ENCODE measurements at places on chromosomes 16 and 17.

DNA sequence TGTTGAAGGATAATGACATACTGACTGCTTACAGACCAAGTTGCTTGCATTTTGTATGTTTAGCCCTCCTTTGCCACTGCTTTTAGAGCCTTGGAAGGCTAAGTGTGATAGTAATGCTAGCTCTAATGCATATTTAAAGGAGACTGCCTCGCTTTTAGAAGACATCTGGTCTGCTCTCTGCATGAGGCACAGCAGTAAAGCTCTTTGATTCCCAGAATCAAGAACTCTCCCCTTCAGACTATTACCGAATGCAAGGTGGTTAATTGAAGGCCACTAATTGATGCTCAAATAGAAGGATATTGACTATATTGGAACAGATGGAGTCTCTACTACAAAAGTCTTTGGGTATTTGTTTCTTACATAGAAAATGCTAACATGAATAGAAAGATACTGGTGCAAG is 19.1 kb downstream of the CAPNS2 start:
- no peak for DNase-seq

GRCh38 chr17:30134551-30134950 is 17.9 kb downstream of the NSRP1 start:
- no peak for DNase-seq

- no peak for DNase-seq
These were observed 5.7 kb upstream of the PKMYT1 start for GRCh38 chr16:2985893-2986355.

GRCh38 chr17:29674281-29674680 is 51.6 kb upstream of the CORO6 start:
- DNase-seq = no peak

- DNase-seq = no peak
These were observed 8.7 kb downstream of the CLUAP1 start for GRCh38 chr16:3509470-3509928.

DNA sequence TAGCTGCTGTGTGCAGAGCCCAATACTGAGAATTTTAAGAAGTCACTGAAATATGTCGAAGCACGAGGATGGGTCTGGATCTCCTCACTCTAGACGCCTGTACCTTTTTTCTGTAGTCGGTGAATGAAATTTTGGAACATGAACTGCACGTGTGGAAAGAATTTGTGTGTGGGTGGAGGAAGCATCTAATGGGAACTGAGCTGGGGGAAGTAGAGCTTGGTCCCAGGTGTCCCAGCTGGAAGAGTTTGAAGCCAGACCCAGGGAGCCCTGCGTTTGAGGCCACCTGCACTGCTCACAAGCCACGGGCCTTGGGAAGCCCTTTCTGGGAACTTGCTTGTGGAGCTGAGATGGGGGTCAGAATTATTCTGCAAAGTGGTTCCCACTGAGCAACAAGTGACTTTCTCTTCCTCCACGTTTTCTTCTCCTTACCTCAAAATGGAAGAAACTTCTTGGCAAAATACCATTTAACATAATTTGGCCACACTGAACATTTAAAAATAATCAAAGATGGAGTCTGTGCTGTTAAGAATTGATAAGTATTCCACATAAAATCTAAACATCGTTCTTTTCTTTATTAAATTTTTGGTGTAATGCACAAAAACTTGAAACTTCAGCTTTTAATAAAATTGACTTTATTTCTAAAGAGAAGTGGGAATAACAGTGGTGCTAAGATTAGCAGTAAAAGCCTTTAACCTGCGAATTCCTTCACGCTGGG is 163.8 kb downstream of the PRKCA start:
- DNase-seq = no peak

DNA sequence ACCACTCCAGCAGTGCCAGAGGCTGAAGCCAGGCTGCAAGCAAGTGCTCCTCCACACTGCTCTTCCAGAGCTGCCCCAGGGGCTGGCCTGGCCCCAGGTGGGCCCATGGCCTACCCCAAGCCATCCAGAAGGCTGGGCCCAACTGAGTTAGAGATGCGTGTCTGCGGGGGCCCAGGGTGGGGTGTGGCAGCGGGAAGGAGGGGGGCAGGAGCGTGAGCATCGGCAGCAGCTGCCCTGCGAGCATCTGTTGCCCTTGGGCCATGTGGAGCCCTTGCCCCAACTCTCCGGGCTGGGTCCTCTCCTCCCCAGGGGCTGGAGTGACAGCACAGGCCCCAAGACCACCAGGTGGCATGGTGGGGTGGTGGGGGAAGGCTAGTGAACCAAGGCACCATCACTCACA is 7.3 kb upstream of the SREBF1 start:
- no peak for DNase-seq

DNA sequence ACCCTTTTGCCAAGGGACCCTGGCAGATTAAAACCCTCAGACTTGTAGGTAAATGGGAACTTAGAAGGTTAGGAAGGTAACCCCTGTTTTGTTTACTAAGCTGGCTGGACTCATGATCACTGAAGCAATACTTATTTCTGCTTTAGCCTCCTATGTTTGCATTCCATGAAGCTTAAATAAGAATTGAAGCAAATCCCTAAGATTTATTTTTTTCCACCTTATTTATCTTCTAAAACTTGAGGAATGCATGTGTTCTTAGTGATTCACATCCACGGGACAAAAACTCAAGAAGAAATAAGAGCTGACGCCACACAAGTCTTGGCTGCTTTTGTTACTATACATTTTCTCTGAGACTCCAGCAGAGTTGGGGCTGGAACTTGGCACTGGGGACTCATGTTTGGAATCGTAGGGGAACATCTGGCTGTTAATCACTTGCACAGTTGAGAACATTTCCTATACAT is 35.5 kb downstream of the CLUAP1 start:
- DNase-seq = no peak

GRCh38 chr17:337866-338265 is 14.7 kb downstream of the RPH3AL start:
- DNase-seq = no peak

GRCh38 chr17:79666111-79666510 is 55.3 kb upstream of the RBFOX3 start:
- no peak for DNase-seq

- DNase-seq = no peak
These were observed 735 bp downstream of the PSMD11 start for GRCh38 chr17:32445074-32445415.

GRCh38 chr16:64253525-64253924 is 868.3 kb downstream of the CDH11 start:
- no peak for DNase-seq

DNA sequence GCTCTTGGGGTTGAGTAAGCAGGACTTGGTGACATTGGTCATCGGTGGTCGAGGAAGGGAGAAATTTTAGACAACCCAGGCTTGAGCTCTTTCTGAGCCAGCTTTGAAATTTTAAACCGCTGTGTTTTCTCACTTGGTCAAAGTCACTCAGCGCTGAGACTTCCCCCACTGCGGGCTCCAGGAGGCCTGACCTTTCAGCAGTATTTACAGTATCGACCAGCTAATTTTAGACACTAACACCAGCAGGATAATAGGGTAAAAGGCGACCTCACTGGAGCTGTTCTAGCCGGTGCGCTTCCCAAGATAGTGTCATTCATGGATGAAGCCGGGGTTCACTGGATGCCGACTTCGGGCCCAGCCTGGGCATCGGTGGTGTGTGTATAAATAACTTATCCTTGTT is 29.7 kb upstream of the WSCD1 start:
- no peak for DNase-seq

DNA sequence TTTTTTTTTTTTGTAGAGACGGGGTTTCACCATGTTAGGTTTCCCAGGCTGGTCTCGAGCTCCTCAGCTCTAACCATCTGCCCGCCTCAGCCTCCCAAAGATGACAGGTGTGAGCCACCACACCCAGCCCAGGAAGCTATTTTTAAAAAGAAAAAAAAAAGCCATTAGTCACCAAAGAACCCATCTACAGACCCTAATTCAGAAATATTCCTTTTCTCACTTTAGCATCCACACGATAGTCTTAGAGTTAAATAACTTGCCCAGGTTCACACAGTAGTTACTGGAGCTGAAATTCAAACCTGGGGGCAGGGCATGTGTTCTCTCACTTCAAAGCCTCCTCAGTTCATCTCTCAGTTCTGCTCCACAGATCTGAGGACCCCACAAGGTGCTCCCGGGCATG is 70.3 kb upstream of the NOL11 start:
- DNase-seq = no peak

- peak; percentile 65 for DNase-seq
These were observed 867 bp upstream of the LIMD2 start for GRCh38 chr17:63700528-63701455.

GRCh38 chr17:48624544-48625494 is 1.3 kb downstream of the HOXB9 start:
- DNase-seq = no peak

DNA sequence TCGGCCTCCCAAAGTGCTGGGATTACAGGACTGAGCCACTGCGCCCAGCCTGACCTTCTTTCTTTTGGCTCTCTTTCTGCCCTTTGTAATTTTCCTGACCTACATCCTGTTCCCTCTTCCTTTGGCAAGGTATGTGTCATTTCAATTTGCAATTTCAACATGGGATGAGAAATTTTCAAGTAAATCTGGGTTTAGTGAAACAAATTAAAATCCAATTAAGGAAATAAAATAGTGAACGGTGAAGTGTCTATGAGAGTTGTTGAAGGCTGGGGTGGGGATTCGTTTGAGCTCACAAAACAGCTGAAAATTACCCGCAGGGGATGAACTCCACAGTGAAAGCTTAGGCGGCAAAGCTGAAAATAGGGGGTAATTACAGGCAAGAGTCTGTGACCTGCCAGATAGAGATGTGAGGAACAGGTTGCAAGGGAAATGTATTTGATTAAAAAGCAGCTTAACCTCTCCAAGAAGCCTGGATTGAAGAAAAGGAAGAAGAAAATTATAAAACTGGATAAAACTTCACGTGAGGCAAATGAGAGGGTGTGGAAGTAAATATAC is 277.7 kb downstream of the UTP18 start:
- no peak for DNase-seq

DNA sequence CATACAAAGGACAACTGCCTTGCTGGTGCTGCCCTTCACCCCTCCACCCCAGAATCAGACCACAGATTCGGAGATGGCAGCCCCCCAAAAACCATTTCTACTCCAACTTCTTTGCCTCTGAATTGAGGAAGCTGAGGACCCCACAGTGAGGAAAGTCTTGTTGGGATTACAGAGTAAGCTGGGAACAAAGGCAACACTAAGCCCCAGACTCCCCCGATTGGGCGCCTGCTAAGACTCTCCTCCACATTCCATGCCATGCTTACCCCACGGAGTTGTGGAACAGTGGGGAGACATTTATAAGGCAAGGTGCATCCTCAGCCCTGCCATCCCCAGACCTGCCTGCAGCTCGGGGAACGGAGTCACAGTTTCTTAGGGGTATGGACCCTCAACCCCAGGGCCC is 1.9 kb downstream of the GIT1 start:
- no peak for DNase-seq

DNA sequence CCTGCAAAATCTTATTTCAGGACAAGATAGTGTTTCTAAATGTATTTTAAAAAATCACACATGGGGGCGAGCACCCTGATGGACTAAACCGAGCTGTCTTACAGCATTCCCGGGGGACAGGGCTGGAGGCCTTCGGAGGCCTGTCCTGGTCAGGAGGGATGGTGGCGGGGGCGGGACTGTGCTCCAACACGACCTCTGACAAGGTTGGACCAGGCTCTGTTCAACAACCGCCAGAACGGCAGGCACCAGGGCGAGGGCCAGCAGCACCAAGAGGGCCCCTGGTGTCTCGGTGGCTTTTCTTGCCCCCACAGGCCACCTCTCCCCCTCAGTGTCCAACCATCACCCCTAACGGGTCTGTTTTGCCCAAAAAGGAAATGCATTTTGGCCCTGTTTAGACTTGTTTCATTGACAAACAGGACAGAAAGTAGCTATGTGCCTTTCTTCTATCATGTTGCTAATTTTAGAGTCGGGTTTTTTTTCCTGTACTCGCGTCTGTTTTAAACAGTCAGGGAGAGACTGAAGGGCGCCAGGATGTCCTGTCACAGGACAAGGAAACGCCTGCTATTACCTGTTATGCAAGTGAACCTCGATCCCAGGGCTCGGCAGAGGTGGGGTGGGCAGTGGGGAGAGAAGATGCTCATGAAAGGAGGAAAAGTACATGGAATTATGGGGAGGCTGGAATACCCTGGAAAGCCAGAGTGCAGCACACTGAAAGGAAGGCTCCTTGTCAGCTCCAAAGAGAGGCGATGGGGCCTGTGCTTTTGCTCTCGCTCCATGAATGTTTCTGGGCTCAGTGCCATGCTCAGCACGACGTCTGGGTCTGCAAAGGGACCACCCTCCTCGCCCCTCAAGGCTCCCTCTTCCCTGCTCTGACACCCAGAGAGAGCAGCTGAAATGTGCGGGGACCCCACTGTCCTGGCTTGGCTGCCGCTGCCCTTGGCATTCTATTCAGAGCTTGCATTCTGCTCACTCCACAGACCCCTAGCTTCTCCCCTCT is 11.9 kb downstream of the TMEM204 start:
- peak; percentile 46 for DNase-seq

DNA sequence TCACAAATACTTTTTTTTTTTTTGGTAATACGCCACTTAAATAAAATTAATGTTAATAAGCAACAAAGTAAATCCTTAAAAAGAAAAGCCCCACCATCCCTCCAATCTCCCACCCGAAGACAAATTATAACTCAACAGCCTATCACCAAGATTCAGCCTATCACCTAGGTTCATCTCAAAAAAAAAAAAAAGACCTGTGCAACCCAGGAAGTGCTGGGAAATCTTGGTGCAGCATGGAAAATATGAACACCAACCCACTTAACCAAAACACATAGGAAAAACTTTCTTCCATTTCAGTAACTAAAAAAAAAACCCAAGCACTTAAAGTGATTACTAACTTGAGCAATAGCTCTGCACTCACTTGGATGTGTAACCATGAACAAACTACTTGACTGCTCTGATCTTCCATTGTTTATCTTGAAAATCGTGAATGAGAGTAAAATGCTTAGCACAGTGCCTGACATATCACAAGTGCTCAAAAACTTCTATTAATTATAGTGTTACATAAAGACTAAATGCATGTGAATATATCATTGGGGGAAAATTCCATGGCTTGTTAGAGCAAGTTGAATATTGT is 90.4 kb downstream of the STH start:
- no peak for DNase-seq

- no peak for DNase-seq
These were observed 9.3 kb downstream of the SMCR8 start for GRCh38 chr17:18324140-18325050.
